ENCODE measurements at places on chromosomes 3 and 15.

- no peak for DNase-seq
Observed at GRCh38 chr3:41073190-41073589, 126.1 kb upstream of the CTNNB1 start.

- no peak for DNase-seq
Observed at GRCh38 chr3:124519591-124520194, 210.6 kb upstream of the UMPS start.

GRCh38 chr3:160129459-160130061 is 95.7 kb upstream of the C3orf80 start:
- no peak for DNase-seq

DNA sequence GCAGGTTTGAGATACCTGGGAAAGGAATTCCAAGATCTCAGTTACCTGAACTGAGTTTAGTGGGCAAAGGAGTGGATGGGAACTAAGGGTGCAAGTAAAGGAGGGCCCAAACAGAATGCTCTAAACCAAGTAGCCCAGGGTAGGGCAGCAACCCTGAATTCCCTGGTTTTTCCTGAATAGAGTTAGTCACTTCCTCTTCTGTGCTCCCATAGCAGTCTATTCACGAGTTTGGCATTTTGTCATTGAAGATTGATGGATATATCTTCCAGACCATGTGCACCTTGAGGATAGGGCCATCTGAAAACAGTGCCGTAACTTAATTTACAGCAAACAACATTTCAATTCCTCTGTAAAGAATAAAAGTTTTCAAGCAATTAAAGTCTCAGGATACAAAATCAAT is 18.5 kb upstream of the PTX3 start:
- DNase-seq: no peak

- no peak for DNase-seq
Observed at GRCh38 chr3:72105306-72105705, 320.4 kb upstream of the PROK2 start.

All from effector CD4-positive, alpha-beta T cell (primary cell).